NCI-H510A treated with DMSO at 0.1 percent for 48 hours (cell line): ENCODE measurements at places on chromosomes 16 and 17.

- DNase-seq, result no peak
These were observed 42.3 kb upstream of the ZNF750 start for GRCh38 chr17:82881900-82882714.

- peak; percentile 75 for DNase-seq
These were observed 81.5 kb downstream of the CA4 start for GRCh38 chr17:60231234-60231633.

GRCh38 chr16:67845291-67846062 lies 1.3 kb upstream of the NUTF2 start:
- no peak for DNase-seq

DNA sequence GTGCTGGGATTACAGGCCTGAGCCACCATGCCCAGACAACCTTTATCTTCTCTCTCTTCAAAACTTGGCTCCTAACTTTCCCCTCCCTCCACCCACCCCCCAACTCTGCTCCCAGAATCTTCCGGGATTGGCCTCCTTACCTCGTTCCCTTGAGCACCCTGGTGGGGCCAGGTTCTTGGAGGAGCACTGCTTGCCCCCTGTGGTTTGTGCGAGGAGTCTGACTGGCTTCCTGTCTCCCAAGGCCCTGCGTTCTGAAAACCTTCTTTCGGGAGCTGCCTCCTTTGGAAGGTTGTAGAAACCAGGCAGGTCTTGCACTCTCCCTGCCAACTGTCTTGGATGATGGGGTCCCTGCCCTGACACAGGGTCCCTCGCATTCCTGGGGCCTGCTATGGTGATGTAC lies 19.8 kb downstream of the PLXDC1 start:
- DNase-seq, result no peak

DNA sequence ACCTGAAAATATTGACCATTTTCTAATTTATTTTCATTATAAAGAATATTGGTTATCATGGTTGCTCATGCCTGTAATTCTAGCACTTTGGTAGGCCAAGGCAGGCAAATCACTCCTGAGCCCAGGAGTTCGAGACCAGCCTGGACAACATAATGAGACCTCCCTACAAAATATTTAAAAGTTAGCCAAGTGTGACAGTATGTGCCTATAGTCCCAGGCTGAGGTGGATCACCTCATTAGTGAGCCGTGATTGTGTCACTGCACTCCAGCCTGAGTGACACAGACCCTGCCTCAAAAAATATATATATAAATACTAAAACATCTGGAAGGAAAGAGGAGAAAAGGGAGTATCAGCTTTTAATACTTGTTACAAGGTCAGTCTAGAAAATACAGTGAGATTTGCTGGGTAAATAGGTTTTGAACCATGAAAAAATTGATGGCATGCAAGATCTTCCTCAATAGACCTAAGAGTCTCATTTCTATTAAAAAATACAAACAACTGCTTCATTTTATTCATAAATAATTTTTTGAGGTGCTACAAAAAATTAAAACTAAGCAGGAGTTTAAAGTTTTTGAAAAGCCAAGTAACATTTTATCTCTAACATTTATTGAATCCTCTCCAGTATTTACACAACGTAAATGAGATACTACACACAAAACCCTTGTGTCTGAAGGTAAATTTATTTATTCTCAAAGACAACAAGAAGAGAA lies 47.7 kb downstream of the TUBD1 start:
- DNase-seq, result peak; percentile 68

GRCh38 chr16:87764600-87765472 lies 950 bp downstream of the KLHDC4 start:
- DNase-seq, result no peak

DNA sequence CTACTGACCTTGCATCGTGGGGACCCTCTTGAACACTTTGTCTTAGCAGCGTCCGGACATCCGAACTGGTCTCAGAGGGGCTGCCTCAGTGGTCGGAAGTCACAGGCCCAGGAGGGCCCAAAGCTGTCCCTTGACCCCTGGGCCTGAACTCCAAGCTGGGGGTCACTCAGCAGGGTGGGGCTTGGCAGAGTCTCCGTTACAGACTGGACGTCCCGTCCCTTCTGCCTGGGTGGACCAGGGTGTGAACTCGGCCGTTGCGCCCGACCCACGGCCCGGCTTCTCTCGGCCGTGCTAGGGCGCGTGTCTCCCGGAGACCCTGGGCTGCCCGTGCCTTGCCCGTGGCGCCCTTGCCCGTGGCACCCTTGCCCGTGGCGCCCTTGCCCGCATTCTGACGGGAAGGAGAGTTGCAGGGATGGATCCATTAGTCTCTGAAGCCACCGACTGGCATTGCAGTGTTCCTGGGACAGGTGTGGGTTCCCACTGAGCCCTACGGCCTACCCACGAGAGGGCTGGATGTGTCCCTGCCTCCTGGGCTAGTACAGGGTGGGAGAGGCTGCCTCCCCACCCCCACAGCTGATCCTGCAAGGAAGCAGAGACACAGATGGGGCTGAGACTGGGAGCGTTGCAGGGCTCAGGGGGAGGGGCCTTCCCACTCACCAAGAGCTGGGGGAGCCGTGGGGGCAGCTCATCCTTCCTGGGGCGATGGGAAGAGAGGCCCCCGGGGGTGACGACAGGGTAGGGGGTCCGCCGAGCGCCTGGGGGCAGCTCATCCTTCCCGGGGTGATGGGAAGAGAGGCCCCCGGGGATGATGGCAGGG lies 4.9 kb downstream of the CACNA1H start:
- DNase-seq, result no peak

DNA sequence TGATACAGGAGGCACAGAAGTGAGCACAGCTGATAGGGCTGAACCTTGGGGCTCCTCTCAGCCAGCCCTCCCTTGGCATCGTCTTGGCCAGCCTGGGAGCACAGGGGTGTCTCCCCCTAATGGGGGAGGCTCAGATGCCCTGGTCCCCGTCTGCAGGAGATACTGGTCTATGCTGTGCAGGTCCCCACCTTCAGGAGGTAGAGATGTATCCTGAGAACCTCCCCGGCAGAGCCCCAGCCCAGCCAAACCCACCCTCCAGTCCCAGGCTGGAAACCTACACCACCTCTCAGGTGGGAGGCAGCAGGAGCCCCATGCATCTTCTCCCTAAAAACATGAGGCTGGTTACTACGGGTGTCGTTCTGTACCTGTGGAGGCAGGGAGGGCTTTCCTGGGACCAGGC lies 38.7 kb downstream of the ABCC6 start:
- no peak for DNase-seq

GRCh38 chr17:5913032-5913531 lies 157.1 kb upstream of the WSCD1 start:
- DNase-seq, result no peak

- DNase-seq, result no peak
These were observed 1.4 kb upstream of the SLC5A11 start for GRCh38 chr16:24844101-24845030.
